ENCODE measurements at places on chromosomes 11 and 22.

GRCh38 chr22:37223965-37224551 lies 11.8 kb upstream of the SSTR3 start:
- no peak for DNase-seq

DNA sequence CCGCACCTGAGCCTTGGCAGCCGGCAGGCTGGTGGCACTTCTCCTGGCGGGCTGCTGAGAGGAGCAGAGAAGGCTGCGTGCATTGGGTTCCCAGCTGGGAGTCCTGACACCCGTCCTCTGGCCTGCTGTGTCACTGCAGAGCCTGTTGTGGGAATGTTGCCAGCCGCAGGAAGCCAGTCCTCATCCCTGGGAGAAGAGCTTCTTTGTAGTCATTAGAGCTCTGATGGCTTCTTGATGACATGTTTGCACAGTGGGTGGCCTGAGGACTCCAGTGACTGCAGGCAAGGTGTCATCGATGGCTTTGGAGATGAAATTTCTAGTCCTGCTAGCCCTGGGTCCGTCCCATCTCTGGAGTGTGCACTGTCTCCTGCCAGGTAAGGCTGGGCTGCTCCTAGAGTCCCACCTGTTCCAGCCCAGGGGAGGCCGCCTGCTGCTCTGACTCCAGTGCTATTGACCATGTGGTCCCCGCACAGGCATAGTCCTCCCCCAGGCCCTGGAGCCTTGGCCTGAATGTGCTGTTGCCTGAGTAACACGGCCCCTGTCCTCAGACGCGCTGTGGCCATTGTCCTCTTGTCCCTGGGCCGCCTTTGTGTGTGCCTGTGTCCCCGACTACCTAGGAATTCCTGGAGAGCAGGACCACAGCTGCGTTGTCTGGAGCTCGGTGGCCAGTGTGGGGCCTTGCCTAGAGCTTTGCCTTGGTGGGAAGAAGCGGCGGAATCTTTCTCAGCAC lies 129.2 kb downstream of the CACNA1I start:
- DNase-seq, result no peak

GRCh38 chr22:44542561-44543222 lies 44.7 kb upstream of the RTL6 start:
- no peak for DNase-seq

GRCh38 chr11:1226226-1226985 lies 3.5 kb downstream of the MUC5B start:
- peak; percentile 11 for DNase-seq

DNA sequence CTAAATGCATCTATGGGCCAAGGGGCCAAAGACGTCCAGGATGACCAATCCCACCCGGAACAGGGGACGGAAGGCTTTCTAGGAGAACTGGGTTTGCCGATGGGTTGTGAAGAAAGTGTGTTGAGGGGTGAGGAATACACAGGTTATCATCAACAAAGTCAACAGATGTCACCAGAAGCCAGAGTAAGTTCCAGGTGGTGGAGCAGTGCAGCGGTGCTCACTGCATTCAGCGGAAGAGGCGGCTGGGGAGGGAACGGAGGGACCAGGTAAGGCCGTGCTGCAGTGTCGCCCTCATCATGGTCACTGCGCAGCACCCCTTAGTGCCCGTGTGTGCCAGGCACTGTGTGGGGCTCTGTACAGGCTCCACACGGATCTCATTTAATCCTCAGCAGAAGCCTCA lies 176.0 kb downstream of the EFCAB6 start:
- no peak for DNase-seq

DNA sequence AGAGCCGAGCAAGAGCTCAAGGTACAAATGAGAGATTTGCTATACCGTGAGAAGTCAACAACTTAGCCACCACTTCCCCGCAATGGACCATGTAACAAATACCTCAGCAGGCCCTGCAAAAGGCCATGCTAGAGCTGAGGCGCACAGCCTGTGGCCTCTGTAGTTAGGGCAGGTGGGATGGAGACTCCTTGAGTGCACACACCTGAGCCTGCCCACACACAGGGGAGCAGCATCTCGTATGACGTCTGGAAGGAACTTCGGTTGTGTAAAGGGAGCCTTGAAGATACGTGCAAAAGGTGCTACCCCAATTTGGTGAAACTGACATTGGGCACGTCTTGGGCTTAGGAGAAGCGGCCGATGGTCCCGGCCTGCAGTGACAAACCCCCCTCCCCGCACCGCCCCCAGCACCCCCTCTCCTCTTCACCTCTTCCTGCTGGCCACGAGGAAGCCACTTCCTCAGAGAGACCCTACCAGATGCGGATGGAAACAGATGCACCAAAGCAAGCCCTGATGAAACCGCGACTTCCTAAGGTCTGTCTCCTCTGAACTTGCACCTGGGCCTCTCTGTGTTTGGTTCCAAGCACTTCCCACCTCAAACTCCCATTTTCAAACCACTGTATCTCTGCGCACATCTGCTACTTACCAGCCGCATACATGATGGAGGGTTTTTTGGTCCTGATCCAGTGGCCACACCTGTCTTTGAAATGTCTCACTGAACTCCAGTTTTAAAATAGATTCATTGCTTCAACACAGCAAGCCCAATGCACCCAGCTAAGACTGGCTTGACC lies 10.6 kb downstream of the CDPF1 start:
- DNase-seq, result no peak

DNA sequence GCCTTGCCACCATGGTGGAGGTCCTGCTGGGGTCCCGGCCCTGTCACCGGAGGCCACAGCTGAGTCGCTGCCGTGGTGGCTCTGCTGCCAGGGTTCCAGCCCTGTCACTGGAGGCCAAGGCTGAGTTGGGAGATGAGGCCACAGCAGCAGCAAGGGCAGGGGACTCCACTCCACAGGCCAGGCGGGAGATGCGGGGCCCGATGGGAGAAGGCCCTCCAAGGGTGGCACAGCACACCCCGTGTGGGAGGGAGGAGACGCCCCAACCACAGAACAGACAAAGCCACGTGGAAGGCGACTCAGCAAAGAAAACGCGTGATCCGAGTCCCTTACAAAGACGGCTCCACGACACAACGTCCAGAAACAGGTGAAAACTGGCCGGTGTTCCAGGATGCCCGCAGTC lies 159.3 kb downstream of the BRD1 start:
- no peak for DNase-seq

GRCh38 chr22:26544489-26544888 lies 32.2 kb upstream of the TFIP11 start:
- no peak for DNase-seq

DNA sequence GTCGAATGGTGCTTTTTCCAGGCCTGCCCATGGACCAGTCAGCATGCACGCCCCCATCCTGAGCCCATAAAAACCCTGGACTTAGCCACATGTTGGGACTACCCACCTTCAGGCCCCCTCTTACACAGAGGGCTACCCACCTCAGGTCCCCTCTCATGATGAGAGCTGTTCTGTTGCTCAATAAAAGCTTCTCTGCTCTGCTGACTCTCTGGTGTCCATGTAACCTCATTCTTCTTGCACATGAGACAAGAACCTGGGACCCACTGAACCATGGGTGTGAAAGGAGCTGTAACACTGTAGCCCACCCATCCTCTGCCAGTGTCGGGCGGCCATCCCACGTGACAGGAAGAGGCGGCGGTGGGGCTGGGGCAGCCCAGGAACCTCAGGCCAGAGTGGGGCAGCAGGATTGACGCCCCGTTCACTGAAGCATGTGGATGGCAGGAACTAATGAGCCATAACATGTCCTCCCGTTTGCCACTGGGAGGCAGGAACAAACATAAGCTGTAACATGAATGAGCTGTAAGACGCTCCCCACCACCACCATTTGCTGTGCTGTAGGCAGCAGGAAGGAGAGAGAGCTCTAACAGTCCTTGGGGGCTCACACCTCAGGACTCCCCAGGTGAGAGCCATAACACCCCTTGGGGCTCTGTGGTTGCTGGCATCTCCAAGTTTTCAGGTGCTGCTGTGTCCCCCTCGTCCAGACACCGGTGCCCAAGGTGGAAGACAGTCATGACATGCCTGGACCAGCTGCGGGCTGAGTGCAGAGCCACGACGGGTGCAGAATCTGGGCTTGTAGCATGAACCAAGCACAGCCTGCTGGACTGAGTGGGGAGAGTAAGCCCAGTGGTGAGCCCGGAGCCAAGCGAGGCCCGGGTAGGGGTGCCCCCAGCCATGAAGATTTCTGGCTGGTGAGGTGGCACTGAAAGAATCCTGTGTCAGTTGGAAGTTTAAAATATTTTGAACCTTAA lies 69.4 kb downstream of the MCHR1 start:
- no peak for DNase-seq

- DNase-seq, result no peak
Measured at GRCh38 chr11:96213500-96213899, 129.5 kb downstream of the MAML2 start.

- DNase-seq, result no peak
Measured at GRCh38 chr11:77501758-77502157, 27.9 kb upstream of the PAK1 start.

DNA sequence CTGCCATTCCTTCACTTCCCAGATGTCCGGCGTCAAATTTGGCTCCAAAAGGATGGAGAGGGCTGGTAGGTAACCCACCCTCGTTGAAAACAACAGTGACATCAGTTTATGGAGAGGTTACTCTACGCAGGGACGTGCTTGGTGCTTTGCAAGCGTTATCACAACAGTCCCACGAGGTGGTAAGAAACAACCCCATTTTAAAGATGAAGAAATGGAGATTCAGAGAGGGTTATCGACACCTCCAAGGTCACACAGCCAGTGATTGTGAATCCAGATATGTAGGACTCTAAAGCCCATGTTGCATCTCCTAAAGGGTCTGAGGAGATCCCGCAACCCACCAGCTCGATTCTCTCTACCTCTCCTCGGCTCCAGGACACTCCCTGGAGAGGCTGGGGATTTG lies 773 bp downstream of the MIAT start:
- DNase-seq, result no peak

DNA sequence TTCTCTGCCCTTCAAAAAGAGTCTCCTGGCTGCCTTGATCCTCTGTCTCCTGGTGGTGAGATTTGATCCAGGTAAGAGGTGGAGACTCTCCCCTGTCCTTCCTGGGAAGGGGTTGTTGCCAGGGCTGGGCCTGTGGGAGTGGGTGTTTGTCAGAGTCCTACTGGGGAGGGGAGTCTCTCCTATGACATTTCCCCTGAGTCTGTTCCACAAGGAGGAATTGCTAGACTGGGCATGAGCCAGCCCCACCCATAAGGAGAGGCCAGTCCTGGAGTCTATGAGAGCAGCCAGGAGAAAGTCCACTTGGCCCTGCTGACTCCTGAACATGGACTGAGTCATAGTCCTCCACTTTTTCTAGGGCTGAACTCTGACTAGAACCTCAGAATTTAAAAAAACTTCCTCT lies 7.4 kb downstream of the PEX26 start:
- no peak for DNase-seq

GRCh38 chr11:117117681-117118080 lies 19.5 kb upstream of the SIK3 start:
- DNase-seq, result no peak

GRCh38 chr11:116371146-116371545 lies 401.6 kb downstream of the BUD13 start:
- DNase-seq, result no peak
